T47D (cell line): ENCODE measurements at places on chromosomes 11 and 22.

GRCh38 chr22:26417406-26417805 lies 11.7 kb upstream of the ASPHD2 start:
- DNase-seq: no peak

- DNase-seq: no peak
Observed at GRCh38 chr22:38221908-38222796, 20.4 kb downstream of the MAFF start.

DNA sequence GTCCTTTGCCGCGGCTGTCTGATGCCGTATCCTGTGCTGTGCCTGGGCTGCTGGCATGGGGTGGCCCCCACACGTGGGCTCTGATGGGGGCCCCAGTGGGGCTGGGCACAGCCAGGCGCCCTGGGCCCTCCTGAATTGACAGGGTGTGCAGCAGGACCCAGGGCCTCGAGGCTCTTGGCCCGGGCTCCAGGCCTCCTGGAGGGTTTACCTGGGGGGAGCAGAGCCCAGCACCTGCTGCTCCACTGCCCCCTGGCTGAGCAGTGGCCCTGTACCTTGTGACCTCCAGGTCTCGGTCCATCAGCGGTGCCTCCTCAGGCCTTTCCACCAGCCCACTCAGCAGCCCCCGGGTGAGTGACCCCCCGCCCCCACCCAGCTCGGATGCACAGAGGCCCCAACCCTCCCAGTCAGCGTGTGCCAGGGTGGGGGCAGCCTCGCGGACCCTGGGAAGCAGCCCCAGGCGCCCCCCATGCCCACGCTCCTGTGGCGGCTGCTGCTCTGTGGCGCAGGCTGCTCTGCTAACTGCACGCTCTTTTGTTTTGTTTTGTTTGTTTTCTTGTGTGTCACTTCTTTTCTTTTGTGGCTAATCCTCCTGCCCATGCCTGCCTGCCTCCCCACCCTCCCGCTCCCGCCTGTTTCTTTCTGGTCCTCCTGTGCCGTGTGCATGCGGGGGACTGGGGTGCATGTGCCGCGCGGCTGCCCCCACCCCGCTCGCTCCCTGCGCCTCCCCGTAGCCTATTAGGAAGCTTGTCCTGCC lies 36.9 kb downstream of the MOB2 start:
- no peak for DNase-seq

DNA sequence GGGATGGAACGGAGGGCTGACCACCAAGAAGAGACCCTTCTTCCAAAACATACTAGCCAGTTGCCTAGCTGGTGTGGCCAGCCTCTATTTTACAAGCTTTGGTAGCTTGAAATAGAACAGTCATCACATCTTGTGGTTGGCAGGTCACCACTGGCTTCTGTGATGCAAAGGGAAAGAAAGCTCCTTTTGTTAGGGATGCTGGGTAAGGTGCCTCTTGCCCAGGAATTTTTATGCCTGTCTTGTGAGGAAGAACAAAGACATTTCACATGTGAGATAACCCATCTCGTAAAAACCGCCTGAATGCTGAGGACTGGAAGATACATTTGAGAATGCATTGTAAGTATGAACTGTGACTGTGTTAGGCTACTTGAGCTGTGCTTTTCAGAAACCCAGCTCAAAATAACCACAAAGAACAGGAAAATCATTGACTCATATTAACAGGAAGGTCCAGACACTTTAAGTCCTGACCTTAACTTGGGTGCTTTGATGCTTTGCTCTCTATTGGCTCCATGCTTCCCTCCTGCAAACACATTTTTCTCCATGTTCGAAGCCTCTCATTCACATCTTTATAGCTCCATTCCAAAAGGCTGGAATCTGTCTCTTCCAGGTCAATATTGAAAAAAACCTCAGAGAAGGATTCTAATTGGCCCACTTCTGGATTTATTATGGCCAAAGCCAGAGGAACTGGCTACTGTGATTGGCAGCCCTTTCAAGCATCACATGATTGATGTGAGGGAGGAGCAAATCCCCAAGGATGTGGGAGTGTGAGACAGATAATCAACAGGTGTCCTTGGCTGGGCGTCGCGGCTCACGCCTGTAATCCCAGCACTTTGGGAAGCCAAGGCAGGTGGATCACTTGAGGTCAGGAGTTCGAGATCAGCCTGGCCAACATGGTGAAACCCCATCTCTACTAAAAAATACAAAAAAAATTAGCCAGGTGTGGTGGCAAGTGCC lies 53.9 kb downstream of the MICAL2 start:
- DNase-seq: no peak

- DNase-seq: no peak
Observed at GRCh38 chr11:1592628-1593027, 5.5 kb downstream of the KRTAP5-2 start.

- peak; percentile 59 for DNase-seq
Observed at GRCh38 chr22:31148488-31148887, 8.2 kb upstream of the PLA2G3 start.

- DNase-seq: no peak
Observed at GRCh38 chr11:115263799-115264656, 240.2 kb downstream of the CADM1 start.

GRCh38 chr11:12410006-12410728 lies 32.8 kb downstream of the PARVA start:
- DNase-seq: no peak
